ENCODE measurements at places on chromosomes 7 and 10.

DNA sequence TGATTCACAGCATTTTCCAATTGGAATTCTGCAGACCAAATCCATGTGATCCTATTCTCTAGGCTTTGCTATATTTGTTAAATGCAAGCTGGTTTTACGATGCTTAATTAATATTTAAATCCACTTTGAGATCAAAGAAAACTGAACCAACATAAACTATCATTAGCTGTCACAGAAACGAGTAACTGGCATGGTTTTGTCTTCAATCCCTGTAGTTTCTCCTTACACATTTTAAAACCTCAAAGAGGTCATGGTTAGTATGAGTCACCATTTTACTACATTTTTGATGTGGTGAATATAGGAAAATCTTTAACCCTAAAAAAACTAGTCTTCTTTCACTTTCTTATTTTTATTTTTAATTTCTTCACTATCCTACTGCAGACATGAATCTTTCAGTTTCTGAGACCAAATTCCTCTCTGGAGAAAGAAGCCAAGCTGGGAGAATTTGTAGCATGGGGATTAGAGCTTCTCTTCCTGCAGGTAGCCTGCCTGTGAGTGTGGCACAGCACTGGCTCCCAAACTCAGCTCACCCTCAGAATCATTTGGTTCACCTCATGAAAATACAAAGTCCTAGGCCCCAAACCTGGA, 8.7 kb upstream of the LIPM start:
- no peak for DNase-seq

DNA sequence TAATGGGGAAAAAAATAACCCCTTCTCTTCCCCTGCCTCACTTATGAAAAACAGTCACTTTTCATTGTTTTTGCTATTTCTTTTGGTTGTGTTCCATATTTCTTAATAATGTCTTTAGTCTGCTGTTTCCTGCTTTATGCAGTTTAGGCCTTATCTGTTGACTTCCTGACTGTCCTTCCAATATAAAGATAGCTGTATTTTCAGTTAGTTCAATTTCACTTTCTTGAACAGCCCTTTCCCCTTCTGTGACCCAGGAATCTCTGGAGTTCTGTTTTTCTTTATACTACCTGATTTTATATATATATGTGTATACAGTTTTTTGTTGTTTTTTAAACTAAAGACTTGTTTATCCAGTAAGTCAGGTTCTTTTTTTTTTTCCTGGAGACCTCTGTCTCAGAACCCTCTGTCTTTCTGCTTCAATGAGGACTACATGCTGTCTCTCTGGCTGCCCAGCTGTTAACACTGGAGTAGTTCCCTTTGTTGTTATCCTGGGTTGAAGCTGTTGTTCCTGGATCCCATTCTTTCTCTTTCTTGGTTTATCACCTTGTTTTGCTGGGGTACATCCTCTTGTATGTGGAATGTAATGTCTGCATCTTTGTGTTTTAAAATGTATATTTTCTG, 87.2 kb downstream of the GSDME start:
- no peak for DNase-seq

GRCh38 chr7:70923181-70923845, 208.6 kb upstream of the GALNT17 start:
- no peak for DNase-seq

DNA sequence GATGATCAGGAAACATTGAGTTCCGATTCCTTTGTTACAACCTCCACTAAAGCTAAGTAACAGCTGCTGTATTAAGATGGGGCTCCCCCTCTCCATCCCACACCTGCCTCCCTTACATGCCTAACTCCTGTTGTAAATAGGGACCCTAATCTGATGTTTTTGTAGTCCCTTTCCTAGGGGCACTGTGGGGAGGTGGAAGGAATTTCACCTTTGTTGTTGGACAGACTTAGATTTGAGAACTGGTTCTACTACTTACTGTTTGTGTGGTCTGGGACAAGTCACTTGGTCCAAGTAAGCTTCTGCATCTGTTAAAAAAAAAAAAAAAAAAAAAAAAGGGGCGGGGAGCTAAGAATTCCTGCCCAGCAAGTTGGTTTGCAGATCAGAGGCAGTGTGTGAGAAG, 42.6 kb downstream of the KIAA1217 start:
- DNase-seq, result no peak

GRCh38 chr10:50362547-50363125, 111.3 kb upstream of the ASAH2 start:
- no peak for DNase-seq

DNA sequence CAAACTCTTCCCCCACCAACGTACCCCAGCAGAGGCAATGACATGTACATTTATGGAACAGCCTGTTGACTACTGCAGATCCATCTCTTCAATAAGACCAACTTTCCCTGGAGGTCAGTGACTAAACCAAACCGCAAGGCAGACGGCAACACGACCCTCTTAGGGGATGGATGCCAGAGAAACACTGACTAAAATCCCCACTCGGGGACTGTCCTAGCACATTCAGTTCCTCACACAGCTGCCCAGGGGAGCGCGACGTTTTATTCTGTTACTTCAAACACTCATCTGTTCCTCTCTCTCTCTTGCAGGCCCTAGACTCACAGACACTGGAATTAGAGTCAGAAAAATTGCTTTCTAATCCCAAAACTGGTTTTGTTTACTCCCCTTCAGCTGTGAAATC, 146.5 kb upstream of the PRSS1 start:
- no peak for DNase-seq

- no peak for DNase-seq
Observed at GRCh38 chr7:137694405-137694804, 152.4 kb downstream of the DGKI start.

DNA sequence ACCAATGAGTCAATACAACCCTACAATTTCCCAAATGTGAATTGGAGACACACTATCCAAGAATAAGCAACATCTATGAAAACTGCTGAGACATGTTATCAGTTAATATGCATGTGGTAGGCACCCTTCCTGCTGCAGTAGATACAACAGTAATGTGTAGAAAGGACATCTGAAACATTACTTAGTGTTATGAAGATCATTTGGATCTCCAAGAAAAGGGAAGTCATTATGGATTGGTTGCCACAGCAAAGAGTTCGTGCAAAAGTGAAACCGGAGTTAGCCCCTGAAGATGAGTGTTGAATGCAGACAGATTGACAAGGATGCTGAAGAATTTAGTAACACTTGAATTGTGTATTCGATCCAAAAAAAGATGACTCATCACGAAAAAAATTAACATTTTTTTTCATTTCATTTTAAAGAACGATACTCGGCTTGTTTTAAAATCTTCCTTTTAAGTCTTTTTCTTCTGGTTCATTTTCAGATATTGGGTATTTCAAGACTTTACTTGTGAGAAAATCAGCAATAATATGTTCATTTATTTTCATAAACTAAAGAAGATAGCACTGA, 322.4 kb upstream of the KLF6 start:
- DNase-seq, result no peak

DNA sequence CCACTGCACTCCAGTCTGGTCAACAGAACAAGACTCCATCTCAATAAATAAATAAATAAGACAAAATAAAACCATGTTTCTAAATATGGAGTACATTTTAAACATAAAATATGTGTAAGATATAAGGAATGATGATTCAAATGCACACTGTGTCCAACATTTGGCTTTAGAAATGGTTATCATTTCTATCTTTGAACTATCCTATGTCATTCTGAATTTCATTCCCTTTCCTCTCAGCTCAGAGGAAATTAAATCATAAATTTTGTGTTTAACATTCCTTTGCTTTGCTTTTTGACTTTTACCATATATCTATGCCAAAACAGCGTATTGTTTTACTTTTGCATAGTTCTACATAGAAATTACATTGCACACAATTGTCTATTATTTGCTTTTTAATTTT, 130.9 kb downstream of the GNAT3 start:
- no peak for DNase-seq

Data from stimulated activated CD4-positive, alpha-beta T cell treated with anti-CD3 and anti-CD28 coated beads, Interleukin-1b, Interleukin-23, amount 100 ng/mL, for 1 hour (primary cell).